K562 (cell line): ENCODE measurements at places on chromosomes 5 and 9.

DNA sequence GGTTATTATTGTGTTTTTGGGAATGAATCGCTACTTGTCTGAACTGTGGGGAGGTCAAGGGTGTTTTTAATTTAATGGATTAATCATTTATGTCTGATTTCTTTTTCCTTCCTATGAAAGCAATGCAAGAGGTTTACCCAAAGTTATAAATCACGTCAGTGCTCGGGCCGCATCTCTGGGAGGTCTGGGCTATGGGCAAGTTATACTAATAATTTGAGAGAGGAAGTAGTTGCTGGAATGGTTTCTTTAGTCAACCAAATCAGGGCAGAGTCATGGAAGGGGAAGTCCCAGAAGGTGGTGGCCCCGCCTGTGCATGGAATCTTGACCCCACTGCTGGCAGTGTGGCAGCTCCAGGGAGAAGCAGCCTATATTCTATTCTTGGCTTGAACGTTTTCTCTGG, 180.2 kb downstream of the HSPA4 start:
- no peak for DNase-seq

DNA sequence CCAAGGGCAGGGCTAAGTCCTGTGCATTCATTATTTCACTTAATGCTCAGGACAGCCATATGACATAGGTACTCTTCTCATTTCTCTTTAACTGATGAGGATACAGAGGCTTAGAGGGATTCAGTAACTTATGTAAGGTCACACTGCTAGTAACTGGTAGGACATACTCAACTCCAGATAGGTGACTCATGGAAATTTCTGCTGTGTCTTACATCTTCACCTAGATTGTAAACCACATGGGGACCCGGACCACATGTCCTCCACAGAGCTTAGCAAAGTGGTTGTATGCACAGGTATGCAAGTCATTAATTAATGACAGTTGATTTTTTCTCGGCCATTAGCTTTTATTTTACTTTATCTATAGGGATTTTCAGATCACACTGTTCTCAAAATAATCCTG, 29.3 kb downstream of the SLC1A1 start:
- no peak for DNase-seq

DNA sequence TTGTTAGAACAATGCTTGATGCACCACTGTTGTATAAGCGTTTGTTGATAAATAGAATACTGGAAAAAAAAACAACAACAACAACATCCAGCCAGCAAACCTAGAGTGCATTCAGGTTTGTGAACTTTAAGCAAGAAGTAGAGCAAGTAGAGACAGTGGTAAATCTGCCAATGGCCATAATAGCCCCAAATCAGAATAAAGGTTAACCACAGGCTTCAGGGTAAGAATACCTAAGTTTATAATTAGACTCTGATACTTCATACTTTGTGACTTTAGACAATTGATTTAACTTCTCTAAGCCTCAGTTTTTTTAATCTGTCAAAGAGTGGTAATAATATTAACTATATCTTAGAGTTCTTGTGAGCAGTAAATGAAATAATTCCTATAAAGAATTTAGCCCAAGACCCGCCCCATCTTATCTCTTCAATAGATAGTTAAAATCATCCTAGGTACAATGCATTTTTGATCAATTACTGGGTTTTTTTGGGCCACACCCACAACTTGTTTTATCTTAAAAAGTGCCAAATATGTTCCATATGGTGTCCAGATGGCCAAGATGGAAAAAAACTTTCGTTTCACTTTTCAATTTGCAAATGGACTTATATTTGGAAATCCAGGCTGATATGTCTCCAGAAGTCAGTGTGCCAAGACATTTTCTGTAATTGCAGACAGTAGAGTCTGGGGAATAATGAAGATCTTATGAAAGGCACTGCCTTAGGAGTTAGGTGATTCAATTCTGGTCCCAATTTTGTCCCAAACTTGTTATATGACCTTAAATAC, 24.5 kb upstream of the DPYSL3 start:
- DNase-seq: no peak

- peak; percentile 38 for DNase-seq
Observed at GRCh38 chr5:42993516-42994245, 46.4 kb downstream of the ANXA2R start.

DNA sequence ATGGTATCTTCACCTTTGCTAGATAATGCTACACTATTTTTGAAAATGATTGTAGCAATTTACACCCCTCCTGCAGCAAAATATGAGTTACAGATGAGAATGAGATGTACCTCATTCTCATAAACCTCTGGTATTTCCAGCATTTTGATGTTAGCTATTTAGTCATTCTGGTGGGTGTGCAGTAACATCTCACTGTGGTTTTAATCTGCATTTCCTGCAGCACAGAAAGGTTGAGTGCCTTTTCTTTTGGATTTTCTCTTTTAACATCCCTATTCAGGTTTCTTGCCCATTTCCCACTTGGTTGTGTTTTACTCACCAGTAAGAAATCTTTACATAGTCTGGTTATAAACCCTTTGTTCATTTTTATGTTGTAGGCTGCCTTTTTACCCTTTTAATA, 206.2 kb downstream of the NR3C1 start:
- DNase-seq: no peak

GRCh38 chr5:138282920-138283742, 8.7 kb upstream of the GFRA3 start:
- DNase-seq: peak; percentile 58

DNA sequence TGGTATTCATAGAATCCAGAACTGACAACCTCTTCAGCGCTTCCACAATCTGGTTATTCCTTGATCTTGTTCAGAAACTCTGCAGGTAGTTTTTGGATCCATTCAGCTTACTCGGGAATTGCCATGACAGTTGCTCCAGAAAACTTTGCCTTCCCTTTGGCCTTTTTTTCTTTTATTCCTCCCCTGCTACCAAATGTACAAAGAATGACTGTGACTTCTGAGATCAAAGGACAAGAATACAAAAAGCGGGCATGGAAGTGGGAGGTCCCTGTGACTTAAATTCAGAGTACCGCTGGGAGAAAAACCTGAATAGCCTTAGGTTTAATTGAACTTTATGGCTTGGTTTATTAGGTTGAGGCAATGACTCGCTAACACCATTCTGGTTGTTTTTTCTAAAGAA, 59.5 kb downstream of the ADGRV1 start:
- no peak for DNase-seq
